Stromal cell of bone marrow (primary cell): ENCODE measurements at places on chromosomes 3 and 15.

- DNase-seq, result no peak
Measured at GRCh38 chr3:141249041-141249440, 17.4 kb downstream of the PXYLP1 start.

DNA sequence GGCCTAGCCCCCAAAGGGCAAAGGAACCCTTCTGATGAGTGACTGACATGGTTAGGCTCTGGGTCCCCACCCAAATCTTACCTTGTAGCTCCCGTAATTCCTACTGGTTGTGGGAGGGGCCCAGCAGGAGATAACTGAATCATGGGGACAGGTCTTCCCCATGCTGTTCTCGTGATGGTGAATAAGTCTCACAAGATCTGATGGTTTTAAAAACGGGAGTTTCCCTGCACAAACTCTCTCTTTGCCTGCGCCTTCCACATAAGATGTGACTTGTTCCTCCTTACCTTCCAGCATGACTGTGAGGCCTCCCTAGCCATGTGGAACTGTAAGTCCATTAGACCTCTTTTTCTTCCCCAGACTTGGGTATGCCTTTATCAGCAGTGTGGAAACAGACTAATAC is 16.9 kb downstream of the TKT start:
- DNase-seq, result no peak

GRCh38 chr3:51099794-51100535 is 285.1 kb upstream of the MANF start:
- DNase-seq, result peak; percentile 52

DNA sequence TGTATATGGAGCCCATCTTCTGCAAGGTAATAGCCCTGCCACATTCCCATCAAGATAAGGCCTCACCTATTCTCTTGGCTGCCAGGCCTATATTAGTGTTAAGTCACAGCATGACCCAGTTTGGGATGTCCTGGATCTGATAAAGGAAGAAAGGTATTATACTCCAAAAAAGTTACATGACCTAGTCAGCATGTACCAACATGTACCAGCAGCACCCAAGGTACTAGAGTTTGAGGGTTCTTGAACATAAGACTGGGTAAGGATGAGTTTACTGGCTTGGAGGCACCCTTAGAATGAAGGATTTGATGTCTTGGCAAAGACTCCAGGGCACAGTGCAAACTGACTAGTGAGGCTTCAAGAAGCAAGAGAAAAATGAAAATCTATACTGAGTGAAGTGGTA is 232.5 kb downstream of the SQOR start:
- no peak for DNase-seq

DNA sequence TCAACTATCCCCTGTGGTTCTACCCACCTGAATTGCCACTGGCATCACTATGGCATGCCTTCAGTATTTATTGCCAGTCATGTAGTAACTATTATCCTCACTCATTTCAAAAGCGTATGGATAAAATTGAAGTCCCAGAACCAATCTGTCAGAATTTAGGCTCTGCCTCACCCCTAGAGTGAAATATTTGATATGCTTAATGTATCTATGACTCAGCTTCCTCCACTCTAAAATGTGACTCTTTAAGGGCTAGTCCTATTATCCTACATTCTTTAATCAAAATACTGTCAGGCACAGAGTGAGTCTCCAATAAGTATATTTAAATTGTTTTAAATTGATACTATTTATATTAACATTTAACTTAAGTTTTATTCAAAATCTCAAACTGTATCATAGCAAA is 27.6 kb downstream of the ARPP21 start:
- DNase-seq, result no peak

DNA sequence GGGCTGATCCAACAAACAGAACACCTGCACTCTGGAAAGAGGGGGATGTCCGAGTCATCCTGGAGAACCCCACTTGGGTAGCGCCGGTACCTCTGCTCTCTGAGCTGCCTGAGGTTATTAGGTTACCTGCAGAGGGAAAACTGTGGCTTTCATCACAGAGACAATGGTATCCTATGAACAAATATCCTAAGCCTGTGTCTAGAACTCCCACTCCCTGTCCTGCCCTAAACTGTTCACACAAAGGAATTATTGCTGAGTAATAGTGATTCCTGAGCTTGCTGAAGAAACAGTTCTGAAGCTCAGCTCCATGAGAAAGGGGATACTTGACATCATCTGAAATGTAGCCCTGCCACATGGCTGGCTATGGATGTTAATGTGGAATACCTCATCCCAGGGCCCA is 31.9 kb upstream of the WNT5A start:
- DNase-seq, result peak; percentile 36

DNA sequence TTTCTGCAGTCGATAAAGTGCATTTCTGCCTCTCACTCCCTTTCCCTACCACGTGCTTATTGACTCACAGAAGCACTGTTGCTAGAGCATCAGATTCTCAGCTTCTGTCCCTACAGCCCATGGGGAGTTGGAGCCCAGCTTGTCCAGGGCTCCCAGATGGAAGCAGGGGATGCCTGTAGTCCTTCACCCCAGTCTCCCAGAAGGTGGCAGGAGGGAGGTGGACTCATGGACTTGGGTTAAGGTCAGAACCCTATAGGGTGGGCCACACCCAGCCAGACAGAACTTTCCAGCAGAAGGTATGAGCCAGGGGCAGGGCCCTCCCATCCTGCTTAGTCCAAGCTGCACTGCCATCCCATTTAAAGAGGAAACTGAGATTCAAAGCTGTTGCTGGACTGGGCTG is 33.1 kb upstream of the SEMA3F start:
- DNase-seq, result no peak

DNA sequence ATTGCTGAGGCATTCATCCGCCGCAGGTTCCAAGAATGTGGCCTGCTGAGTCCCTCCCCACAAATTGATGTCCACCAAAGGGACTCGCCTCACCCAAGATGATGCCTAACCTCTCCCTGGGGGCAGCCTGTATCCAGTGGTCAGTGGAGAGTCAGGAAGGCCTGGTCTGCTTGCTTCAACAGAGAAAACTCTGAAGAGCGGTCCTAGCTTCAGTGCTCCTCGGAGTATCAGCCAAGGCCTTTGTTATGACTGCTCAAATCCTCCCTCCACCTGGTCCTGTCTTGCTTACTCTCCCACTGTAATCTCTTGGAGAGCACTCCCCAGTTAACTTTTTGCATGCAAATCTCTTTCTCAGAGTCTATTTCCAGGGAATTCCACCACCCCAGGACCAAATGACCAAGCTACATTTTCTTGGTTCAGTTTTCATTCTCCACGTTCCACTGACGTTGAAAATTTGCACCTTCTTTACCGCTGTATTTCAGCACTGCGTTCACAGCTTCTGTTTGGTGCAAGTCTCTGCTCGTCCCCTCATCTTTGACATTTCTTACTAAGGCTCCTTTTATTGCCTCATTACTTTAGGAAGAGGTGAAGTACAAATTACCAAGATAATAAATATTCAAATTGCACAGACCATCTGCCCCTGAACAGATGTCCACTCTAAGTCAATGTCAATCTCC is 22.3 kb downstream of the CMTM7 start:
- DNase-seq, result no peak

DNA sequence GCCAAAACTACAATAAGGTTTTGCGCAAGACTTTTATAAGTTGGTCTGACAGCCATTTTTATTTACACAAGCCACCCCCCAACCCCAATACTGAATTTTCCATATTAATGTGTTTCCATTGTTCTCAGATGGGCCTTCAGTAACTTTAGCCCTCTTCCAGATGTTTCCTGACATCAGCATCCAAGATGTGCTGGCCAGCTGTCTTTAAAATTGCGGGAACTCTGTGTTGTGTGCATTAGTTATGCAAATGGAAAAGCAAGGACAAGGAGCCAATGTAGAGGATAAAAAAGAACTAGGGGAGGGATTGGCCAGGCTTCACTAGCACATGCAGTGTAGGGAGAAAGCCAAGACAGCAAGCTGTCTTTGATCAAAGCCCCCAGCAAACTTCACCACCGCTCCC is 45.4 kb downstream of the COMMD2 start:
- no peak for DNase-seq

- no peak for DNase-seq
Measured at GRCh38 chr3:71243229-71243628, 340.3 kb downstream of the FOXP1 start.

DNA sequence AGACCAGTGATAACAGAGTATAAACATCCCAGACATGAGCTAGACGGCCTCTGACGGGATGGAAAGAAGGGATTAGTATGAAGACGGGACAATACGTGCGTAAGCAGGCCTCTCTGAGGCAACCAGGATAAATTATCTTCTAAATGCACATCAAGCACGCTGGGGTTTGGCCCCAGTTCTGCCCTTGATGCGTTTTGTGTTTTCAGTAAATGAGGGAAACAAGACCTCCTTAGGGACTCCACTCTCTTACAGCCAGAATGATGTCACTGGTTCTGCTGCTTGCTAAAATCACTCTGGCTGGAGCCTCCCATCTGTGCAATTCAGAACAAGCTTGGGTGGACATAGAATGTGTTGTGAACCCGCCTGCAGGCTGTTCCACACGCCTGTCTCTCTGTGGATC is 156.0 kb upstream of the MCTP2 start:
- DNase-seq, result peak; percentile 85

GRCh38 chr15:48282216-48282615 is 49.0 kb upstream of the DUT start:
- no peak for DNase-seq
